ENCODE measurements at places on chromosomes 7 and 10.

DNA sequence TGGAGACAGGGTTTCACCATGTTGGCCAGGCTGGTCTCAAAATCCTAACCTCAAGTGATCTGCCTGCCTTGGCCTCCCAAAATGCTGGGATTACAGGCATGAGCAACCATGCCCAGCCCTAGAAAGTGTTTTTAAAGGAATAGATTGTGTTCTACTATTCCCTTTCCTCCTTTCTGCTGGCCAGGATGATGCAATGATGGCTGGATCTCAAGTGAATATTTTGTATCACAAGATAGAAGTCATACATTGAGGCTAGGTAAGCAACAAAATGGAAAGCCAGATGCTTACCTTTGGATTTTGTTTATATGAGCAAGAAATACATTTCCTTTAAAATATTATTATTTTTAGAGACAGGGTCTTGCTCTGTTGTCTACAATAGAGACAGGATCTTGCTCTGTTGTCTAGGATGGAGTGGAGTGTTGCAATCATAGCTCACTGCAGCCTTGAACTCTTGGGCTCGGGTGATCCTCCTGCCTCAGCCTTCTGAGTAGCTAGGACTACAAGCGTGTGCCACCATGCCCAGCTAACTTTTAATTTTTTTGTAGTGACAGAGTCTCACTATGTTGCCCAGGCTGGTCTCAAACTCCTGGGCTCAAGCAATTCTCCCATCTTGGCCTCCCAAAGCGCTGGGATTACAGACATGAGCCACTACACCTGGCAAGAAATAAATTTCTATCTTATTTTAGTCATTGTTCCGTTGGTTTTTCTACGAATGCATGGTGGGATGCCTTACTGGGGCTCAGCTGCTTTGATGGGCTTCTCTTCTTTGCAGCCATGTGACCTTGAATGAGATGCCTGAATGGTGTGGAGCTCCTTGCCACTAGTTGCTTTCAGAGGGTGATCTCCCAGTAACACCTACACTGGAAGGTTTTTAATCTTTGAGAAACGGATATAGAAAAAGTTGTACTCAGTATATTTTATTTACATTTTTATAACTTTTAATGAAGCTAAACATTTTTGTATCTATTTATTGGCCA, 5.8 kb upstream of the AEBP1 start:
- no peak for DNase-seq

DNA sequence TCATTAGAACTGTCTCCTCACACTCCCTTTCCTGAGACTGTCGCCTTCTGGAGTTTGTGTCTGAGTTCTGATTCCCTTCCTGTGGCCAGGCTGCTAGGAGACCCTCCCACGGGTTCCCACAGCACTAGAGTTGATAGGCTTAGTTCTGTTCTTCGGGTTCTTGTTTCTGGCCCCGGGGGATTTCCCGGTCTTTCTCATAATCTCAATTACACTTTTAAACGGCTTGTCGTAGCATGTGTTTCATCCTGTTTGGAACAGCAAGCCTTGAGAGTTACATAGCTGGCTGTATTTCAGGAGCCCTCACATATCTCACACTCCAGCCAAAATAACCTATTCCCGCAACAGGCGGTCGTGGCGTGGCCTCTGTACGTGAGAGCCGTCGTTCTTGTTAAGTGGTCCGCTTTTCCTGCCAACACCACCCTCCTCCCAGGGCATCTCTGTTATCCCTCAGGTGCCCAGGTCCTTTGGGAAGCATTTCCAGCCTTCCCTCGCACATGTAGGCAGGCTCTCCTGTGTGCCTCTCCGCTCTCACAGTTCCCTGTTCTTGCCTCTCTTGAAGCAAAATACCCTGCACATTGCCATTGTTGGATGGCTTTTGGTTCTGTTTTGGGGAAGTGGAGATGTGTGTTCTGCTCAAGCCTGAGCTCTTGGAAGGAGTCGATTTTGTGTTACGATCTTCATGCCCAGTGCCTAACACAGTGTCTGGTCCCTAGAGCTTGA, 46.0 kb downstream of the CDC123 start:
- DNase-seq = peak; percentile 35

DNA sequence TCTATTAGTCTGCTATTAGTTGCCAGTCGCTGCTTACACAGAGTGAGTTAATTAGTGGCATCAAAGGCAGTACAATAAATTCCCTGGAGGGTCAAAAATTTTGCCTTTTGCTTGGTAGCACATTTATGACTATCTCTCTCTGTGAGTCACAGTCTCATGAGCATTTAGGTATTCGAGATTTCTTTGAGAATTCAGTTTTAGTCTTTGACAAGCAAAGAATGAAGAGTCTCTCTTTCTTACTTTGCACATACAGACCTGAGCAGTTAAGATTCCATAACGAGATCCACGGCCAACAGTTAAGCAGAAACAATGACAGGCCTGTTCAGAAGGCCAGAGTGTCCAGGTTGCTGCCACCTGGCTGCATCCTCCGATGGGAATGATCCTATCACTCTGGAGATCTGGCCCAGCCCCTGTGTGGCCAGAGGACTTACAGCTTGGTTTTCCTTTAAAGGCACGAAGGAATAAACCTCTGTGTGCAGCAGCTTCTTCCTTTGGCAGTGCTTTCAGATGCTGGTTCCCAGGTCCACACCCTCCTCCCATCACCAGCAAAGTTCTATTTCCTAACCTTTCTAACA, 80.6 kb downstream of the GLI3 start:
- DNase-seq = no peak

GRCh38 chr10:95354110-95354509, 63.3 kb upstream of the PDLIM1 start:
- no peak for DNase-seq

DNA sequence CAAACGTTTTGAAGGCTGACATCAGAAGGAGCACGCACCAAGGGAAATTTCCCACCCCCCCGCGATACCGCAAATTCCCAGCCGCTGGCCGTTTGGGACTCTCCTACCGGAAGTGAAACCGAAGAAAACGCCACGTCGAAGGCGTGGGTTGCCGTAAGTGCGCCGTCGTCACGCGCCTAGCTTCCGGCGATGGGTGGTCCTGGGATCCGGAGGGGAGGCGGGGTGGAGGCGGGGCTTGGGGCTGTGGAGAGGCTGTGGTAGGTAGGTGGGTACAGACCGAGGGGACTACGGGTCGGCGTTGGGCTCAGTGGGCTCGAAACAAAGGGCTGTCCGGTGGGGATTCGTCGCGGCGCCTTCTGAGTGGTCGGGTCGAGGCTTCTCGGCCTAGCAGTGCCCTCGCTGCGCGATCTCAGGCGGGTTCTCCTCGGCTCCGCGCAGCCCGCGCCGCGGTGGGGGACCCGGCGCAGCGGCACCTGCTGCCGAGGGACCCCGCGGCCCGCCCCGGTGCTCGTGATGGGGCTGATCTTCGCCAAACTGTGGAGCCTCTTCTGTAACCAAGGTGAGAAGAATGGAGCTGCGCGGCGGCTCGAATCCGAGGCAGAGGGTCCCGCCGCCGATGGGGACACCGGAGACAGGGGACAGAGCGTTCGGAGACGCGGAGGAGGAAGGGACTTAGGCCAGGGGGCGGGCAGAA, at the start of gene ARL5B:
Gene ARL5B, plus strand, starts transcription at position 307 of the 694 bp plus-strand sequence. Its CDS starts 207 bp downstream, at position 514.
- peak; percentile 92 for DNase-seq

GRCh38 chr7:127251465-127252376, 1.0 kb downstream of the GRM8 start:
- no peak for DNase-seq

DNA sequence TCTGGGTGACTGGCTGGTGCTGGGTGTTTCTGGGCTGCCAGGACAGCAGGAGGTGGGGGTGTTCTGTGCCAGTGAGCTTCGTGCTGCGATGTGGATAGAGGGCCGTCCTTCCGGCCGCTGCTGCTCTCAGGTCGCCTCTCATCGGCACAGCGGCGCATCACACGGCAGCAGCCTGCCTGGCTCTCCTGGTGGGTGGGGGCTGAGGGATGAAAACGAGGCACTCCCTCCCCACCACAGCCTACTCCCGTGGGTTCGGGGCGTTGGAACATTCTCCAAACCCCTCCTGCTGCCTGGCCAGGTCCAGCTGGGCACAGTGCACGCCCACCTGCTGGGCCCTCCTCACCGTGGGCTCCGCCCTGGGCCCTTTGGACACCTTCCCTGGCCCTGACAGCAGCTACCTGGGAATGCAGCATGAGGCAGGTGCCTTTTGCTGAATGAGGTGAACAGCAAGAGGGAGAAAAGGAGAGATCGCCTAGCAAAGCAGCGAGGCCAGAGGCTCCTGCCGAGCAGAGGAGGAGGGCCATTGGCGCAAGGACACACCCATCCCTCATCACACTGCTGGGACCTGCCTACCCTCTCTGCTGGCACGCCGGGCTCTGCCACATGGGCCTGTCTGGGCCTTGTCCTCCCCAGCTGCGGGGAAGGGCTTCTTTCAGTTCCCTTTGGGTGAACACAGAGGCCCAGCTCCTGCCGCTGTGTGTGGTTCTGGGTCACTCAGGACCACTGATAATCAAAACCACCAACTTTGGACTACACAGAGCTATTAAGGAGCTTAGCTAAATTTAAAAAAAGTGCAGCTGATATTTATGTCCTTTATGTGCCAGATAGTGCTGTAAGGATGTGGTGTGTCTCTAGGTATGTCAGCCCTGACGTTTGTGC, 33.4 kb downstream of the INPP5A start:
- DNase-seq = no peak

DNA sequence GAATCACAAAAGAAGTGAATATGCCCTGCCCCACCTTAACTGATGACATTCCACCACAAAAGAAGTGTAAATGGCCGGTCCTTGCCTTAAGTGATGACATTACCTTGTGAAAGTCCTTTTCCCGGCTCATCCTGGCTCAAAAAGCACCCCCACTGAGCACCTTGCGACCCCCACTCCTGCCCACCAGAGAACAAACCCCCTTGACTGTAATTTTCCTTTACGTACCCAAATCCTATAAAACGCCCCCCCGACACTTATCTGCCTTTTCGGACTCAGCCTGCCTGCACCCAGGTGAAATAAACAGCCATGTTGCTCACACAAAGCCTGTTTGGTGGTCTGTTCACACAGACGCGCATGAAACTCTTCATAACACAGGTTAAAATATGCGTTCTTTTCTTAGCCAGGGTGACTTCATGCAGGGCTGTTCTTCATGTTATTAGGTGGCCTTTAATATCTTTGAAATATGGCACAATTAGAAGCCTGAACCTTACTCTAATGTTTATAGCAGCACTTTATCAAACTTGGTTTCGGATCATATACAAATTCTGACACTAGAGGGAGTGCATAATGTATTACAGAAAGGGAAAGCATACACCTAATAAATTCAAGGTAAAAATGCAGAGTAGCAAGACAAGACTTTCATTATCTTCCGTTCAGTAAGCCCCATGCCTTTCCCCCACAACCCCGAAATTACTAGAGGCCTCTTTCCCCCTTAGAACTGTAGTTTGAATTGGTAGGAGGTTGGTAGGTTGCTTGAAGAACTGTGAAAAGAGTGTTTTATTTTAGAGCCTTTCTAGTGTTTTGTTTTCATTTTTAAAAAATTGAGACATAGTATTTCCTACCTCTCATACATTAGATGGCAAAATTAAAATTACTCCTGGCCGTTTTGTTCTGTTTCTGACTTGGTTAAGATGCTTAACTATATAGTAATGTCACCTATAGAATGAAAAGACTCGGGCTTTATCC, 117.9 kb downstream of the NPY start:
- DNase-seq = no peak

DNA sequence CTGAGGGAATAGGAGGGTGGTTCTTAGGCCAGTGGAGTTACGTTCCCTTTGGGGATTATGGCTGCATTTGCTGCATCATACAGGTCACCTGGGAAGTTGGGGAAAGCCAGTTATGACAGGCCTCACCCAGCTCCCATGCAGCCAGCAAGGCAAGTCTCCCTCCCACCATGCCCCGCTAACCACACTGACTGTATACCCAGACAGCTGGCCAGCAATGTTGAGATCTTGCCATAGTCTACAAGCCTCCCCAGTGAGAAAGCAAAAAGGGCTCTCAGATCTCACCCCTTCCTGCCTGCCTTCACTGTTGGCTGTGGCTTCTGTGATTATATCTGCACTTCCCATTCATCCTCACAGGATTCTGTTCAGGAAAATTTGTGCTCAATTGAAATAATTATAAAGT, 133.3 kb upstream of the HGF start:
- no peak for DNase-seq

- no peak for DNase-seq
Observed at GRCh38 chr7:12873571-12873970, 186.1 kb downstream of the ARL4A start.

DNA sequence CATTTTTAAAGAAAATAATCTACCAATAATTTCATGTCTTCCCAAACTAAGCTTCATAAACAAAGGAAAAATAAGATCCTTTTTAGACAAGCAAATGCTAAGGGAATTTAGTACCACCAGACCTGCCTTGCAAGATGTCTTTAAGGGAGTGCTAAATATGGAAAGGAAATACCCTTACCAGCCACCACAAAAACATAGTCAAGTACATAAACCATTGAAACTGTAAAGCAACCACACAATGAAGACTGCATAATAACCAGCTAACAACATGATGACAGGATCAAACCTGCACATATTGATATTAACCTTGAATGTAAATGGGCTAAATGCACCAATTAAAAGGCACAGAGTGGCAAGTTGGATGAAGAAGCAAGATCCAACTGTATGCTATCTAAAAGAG, 586.5 kb upstream of the NRG3 start:
- DNase-seq = no peak

DNA sequence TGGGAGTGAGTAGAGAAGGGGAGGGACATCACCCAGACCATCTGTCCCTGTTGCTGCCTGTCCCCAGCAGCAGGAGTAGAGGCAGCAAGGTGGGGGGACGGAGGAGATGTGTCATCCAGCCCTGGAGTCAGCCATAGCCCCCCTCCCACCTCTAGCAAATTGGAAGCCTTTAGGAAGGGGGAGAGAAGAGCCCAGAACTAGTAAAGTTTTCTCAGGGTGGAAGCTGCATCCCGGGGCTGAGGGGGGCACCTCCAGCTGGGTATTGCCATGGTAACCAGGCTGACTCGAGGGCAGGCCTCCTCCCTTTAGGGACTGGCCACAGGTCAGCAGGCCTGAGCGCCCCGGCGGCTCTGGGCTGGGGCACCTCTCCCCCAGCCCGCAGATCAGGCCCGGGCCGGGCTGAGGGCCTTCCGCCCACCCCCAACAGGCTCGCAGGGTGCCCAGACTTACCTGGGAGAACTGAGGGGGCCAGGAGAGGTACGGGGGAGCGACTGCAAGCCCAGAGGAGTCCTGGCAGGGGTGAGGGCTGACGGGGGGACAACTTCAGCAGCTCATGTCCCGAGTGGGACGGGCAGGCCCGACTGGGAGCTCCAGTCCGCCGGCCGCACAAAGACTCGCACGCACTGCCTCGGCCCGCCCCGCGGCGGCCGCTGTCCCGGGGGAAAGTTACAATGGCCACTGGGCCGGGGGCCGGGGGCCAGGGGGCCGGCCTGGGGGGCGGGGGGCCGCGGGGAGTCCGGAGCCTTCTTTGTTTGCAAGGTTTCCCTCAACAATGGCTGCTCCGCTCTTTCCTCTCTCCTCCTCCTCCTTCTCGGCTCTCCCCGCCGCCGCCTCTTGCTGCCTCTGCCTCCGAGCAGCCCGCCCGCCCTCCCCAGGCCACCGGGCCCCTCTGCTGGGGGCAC, 6.0 kb downstream of the LDB1 start:
- DNase-seq = peak; percentile 40
